ENCODE measurements at places on chromosomes 7 and 10.

DNA sequence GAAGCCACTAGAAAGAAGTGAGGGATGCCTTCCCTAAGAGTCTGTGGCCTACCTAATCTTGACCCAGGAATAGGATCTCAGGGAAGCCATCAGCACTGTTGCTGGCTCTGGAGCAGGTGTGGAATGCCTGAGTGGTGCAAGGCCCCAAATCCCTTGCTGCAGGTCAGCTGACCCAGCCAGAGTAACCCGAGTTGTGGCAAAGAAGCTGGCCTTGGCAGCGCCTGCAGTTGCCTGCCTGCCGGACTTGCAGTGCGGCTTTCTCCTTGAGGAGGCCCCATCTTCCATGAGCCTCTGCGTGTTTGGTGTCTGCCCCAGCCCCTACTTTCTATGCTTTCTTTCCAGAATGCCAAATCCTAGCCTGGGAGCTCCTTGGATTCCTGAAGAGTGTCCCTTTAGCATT lies 5.8 kb downstream of the KIAA1217 start:
- DNase-seq: no peak

DNA sequence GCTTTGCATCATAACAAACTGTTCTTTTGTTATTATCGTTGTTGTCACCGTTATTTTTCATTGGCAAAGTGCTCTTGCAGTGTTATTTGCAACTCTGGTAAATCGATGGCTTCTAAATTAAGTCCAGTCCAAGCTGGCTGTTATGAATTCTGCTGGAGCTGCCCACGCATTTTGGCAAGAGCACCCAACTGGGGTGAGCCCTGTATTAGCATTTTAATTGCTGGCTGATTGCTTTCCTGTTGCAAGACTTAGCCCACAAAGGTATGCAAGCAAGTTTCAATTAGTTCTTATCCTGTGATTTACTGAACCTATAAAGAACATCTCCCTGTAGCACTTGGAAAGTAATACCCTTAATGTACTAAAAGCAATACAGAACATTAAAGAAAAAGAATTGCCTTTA lies 226.8 kb downstream of the ACTR3B start:
- DNase-seq: no peak

GRCh38 chr7:100568176-100568895 lies 5.4 kb downstream of the SAP25 start:
- no peak for DNase-seq

GRCh38 chr7:69946901-69947300 lies 348.6 kb downstream of the AUTS2 start:
- DNase-seq: no peak

DNA sequence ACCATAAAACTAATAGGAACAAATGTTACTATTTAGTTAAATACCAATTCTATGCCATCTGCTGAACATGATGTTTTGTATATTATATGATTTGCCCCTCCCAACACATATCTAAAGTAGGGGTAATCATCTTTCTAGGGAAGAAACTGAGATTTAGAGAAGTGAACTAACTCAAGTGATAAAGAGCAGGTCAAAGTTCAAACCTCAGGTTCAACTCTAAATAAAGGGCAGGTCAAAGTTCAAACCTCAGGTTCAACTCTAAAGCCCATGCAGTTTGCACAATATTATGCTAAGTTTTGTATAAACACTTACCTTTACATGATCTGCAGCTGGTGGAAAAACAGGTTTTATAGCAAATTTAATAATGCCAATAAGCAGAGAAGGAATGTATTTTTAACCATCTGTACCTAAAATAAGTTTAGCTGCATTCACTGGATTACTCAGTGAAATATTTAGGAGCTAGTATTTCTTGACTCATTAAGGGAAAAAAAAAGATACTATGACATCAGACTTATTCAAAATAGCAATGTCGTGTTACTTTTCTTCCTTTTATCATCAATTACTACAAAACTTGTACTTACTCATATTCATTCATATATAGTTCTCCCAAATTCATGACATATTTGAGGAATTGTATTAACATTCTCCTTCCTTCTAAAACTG lies 1194.3 kb upstream of the CELF2 start:
- DNase-seq: no peak

All from T-helper 2 cell (primary cell).